ENCODE measurements at places on chromosomes 2 and 18.

- DNase-seq: peak; percentile 58
These were observed 34.6 kb upstream of the IMPA2 start for GRCh38 chr18:11946756-11947155.

DNA sequence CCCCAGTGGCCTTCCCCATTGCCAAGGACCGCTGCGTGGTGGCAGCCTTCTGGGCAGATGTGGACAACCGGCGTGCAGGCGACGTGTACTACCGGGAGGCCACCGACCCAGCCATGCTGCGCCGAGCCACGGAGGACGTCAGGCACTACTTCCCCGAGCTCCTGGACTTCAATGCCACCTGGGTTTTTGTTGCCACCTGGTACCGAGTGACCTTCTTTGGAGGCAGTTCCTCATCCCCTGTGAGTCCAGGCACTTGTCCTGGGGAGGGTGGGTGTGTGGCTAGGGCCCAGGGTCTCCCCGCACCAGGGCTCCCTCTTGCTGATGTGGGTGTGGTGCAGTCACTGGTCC is 31.9 kb downstream of the SNED1 start:
- DNase-seq: no peak

- no peak for DNase-seq
These were observed 67.5 kb upstream of the DTNB start for GRCh38 chr2:25740810-25741381.

GRCh38 chr2:219642069-219642454 is 14.6 kb downstream of the SLC4A3 start:
- DNase-seq: no peak

DNA sequence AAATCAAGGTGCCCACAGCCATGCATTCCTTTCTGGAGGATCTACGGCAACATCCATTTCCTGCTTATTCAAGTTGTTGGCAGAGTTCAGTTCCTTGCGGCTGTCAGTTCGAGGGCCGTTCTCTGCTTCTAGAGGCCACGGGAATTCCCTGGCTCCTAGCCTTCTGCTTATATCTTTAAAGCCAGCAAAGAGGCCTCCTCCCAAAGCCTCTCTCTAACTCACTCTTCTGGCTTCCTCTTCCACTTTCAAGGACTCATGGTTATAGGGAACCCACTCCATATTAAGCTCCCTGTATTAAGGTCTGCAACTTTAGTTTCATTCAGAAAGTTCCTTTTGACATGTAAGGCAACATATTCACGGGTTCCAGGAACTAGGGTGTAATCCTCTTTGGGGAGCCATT is 150.1 kb upstream of the RMP24 start:
- DNase-seq: no peak

DNA sequence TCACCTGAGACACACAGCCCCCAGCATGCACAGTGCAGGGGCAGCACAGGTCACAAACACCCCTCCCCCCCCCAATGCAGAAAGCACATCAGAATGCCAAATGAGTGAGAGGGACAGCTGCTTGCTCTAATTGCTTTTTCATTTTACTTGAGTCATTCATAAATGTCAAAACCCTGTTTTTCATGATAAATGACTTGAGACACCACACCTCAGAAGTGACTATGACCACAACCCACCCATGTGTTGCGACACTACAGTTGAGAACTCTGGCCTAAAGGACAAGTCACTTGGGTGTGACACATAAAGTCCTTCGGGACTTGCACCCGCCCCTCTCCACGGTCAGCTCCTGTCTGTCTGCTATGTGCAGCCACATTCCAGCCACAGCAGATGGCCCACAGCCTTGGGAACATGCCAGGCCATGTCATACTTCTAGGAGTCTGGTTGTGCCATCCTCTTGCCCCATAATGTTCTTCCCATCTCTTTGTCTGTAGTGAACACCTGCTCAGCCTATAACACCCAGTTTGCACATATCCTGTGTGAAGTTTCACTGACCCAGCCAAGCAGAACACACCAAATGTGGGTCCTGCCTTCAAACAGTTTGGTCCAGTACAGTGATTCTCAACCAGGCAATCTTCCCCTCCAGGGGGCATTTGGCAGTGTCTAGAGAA is 30.2 kb upstream of the RIOK3 start:
- DNase-seq: peak; percentile 86

- no peak for DNase-seq
These were observed 1072.4 kb upstream of the ZEB2 start for GRCh38 chr2:145592361-145592760.

DNA sequence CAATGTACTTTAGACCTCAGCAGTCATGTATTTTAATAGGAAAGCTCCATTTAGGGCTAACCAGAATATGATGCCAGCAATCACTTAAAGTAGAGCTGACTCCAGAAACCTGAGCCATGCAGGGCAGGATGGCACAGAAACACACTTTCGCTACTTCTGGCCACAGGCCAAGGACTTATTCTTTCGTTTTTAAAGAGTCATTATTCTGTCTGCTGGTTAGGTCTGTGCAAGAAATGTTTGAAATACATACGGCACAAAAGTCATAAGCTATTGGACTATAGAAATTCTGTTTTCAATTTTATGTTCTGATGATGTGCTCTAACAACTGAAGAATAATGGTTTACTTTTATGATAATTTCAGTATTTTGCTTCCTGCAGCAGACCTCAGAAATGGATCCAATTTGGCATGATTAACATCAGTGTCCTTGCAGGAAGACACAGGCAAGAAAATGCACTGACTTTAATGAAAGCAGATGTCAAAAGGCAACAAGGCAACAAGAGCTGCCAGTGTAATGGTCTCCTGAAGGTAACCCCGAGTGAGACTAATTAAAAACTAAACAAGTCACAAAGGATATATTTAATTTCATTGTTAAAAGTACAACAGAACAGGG is 114.4 kb upstream of the CHRNA1 start:
- DNase-seq: no peak

- DNase-seq: no peak
These were observed 17.4 kb downstream of the AGAP1 start for GRCh38 chr2:235511187-235511661.
